ENCODE measurements at places on chromosomes 3 and 15.
A peak's percentile ranks its signal among the peaks of the same experiment; 100 is the strongest.

- DNase-seq: no peak
Observed at GRCh38 chr15:69648775-69649735, 196.4 kb downstream of the RPLP1 start.

GRCh38 chr15:91237445-91237844, 137.4 kb downstream of the SV2B start:
- no peak for DNase-seq

GRCh38 chr3:117102426-117102825, 392.8 kb downstream of the TUSC7 start:
- no peak for DNase-seq

DNA sequence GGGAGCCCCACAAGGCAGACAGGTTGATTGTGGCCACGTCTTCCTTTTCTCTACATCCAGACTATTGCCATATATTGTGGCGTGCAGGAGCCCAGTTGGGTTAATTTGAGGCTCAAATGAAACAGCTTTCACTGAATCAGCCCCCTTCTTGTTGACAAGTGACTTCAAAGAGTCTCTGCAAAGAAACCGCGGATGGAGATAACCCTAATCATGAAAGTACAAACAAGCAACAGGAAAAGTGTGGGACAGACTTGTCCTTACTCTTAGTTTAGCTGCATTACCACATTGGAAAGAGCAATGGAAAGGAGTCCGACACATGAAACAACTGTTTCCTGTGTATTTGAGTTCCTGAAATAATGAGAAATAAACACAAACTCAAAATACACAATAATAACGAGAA, 3.3 kb downstream of the TMEM40 start:
- DNase-seq: no peak

GRCh38 chr15:69304182-69304545, 5.5 kb downstream of the PAQR5 start:
- DNase-seq: no peak

GRCh38 chr3:8648909-8649741, 4.5 kb upstream of the SSUH2 start:
- no peak for DNase-seq

DNA sequence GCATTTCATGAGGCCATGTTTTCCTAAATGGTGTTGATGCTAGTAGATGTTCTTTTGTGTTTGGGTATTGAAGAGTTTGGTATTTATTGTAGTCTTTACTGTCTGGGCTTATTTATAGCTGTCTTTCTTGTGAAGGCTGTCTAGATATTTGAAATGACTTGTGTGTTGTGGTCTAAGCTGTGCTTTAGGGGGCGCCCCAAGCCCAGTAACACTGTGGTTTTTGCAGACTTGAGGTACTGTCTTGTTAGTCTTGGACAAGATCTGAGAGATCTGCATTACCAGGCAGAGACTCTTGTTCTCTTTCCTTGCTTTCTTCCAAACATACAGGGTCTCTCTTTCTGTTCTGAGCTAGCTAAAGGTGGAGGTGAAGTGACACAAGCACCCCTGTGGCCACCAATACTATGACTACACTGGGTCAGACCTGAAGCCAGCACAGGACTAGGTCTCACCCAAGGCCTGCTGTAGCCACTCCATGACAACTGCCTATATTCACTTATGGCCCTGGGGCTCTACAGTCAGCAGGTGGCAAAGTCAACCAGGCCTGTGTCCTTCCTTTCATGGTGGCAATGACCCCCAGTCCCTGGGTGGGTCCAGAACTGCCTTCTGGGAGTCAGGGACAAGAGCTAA, 152.1 kb upstream of the TBC1D5 start:
- DNase-seq: peak; percentile 7

DNA sequence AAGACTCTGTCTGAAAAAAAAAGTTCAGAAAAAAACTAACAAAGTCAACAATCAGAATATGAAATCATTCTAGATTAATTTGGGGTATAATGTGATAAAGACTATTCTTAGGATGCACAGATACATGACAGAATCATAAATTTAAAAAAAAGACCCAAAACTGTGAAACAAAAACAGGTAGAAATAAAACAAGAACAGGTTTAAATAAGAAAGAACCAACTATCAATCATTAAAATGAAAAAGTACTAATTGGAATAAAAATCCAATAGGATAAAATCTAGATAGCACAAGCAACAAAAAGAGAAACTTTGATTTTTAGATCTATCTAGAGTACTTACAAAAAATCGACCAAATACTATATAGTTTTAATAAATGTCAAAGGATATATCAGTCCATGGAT, 13.4 kb downstream of the TMEM202 start:
- no peak for DNase-seq

- no peak for DNase-seq
Observed at GRCh38 chr3:85554153-85554552, 595.4 kb downstream of the CADM2 start.

GRCh38 chr3:142628801-142629200, 32.6 kb downstream of the PLS1 start:
- no peak for DNase-seq

GRCh38 chr3:46708401-46709156, 7.4 kb downstream of the TMIE start:
- no peak for DNase-seq

DNA sequence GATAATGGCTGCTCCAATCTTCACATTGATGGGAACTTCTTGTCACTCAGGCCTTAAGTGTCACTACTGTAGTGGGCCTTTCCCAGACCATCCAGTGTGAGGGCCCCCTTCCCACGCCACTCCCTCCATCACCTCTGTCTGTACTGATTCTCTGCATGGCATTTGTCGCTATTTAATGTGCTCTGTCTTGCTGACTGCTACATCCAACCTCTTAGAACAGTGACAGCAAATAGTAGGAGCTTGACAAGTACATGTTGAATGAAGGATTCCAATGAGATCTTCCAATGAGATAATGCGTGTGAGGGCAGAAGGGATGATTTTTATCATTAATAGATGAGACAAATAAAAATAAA, 5.6 kb upstream of the CCR9 start:
- DNase-seq: no peak

- no peak for DNase-seq
Observed at GRCh38 chr3:113468539-113468938, 27.2 kb upstream of the CFAP44 start.

- DNase-seq: no peak
Observed at GRCh38 chr3:116864590-116864927, 155.0 kb downstream of the TUSC7 start.

DNA sequence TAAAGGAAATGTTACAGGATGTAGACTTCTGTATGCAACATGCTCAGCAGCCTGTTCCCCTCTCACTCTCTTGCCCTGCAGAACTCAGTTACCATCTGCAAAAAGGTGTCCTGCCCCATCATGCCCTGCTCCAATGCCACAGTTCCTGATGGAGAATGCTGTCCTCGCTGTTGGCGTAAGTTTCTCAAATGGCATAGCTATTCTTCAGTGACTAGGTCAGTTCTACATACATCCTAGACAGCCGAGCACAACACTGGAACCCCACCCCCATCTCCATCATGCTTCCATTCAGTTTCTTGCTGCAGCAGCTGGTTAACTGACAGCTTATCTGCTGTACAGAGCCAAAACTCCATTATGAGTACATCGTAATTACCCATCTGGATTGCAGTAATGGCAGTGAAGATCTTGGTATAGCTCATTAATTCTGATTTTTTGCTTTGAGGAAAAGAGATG, 4.5 kb downstream of the THBS1 start:
- DNase-seq: no peak

- DNase-seq: no peak
Observed at GRCh38 chr3:82031596-82031995, 270.2 kb upstream of the GBE1 start.

DNA sequence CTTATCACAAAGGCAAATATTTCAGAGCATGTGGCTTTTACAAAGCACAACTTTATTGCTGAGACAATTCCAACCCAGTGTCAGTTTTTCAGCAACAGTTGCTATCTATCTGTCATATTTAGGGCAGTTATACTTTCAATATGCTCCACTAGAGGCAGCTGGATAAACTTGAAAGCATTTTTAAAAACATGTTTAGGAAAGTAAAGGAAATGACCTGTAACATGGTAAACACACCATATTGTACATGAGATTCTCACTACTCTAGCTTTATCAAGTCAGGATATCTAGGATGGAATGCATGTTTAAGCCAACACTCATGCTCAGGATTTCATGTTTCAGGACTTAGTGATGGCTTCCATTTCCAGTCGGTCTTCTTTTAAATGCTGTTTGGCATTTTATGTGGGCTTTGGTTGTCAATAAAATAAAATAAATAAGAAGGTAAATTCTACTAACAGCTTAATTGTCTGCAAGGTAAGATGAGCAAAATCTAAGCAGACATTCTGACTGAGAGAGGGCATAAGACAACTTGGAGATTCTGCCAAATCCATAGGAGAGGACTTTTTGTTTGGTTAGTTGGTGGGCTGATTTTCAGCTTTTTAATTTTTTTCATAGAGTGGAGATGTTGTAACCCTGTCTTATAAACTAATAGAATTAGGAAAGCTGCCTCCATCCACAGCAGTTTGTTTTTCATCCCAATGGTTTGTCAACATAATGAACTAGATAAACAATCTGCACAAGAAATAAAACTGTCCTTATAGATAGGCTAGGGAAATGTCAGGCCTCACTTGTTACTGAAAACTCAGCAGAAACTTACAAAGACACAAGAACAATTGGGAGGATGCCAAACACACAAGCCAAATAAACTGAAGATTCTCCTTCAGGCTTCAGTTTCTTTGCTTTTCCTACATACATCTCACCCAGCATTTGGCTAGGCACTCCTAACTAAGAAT, 63.4 kb upstream of the CPB1 start:
- DNase-seq: no peak

- DNase-seq: no peak
Observed at GRCh38 chr15:92725171-92725570, 69.6 kb upstream of the FAM174B start.

DNA sequence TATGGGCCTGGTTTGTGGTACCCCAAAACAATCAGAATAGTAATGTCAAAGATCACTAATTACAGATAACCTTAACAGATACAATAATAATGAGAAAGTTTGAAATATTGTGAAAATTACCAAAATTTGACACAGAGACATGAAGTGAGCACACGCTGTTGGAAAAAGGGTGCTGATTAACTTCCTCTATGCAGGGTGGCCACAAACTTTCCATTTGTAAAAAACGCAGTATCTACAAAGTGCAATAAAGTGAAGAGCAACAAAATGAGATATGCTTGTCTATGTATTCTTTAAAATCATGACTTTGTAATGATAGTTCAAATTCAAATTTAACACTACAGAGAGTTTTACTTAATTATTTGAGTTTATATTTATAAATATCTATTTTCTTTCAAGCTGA, 7.6 kb upstream of the TIGIT start:
- DNase-seq: no peak

DNA sequence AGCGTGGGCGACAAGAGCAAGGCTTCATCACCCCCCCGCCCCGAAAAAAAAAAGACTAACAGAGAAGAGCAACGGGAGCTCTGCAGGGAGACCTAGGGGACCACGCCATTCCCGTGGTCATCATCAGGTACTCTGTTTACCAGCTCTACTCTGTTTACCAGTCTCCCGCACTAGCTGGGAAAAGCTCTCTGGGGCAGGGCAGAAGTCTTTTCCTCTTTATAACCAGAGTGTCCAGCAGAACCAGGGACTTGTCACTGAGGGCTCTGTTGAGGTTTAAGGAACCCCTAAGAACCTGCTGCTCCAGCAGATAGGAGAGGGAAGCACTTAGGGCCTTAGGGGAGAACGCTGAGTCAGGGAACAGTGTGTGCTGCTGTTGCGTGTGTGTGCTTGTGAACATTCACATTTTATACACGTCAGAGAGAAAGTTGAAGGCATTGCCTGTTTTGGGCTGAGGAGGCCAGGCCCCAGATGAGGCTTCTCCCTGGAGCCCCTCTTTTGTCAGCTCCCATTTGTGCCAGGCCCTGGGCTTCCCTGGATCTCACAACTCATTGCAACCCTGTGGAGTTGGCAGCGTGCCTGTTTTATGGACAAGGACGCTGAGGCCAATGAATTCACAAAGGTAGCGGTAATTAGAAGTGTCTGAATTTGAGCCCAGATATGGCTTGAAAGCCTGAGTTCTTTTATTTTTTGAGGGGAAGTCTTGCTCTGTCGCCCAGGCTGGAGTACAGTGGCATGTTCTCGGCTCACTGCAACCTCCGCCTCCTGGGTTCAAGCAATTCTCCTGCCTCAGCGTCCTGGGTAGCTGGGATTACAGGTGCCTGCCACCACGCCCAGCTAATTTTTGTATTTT, 24.2 kb upstream of the ERICH6 start:
- no peak for DNase-seq

GRCh38 chr15:100008258-100008657, 275.0 kb upstream of the LYSMD4 start:
- DNase-seq: no peak

- DNase-seq: no peak
Observed at GRCh38 chr3:52350981-52351761, 35.1 kb downstream of the DNAH1 start.

GRCh38 chr3:108669208-108669607, 79.7 kb downstream of the DZIP3 start:
- DNase-seq: no peak

- no peak for DNase-seq
Observed at GRCh38 chr3:185081521-185081920, 71.3 kb downstream of the C3orf70 start.

DNA sequence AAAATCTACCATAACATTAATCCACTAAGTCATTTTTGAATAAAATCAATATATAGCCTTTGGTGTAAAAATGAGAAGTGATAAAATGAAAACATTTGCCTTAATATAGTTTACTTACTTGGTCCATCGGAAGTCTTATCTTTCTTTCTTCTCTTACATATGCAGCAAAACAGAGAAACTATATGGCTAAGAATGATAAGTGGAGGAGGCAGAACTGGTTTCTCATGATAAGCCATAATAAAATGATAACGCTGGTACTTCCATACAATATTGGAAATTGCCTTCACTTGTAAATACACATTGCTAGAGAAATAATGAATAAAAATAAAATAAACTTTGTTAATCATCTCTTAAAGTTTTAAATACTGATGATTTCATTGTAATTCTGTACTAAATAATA, 47.8 kb upstream of the USP50 start:
- DNase-seq: no peak

- no peak for DNase-seq
Observed at GRCh38 chr3:138371070-138371965, 22.9 kb downstream of the MRAS start.

- no peak for DNase-seq
Observed at GRCh38 chr3:11660242-11660641, 16.5 kb upstream of the VGLL4 start.

- DNase-seq: no peak
Observed at GRCh38 chr15:77617476-77618230, 15.1 kb downstream of the LINGO1 start.

GRCh38 chr15:50758712-50759205, 6.7 kb downstream of the SPPL2A start:
- DNase-seq: no peak

GRCh38 chr3:78858174-78858573, 909.6 kb downstream of the ROBO1 start:
- no peak for DNase-seq
